ENCODE measurements at places on chromosomes 4 and X. TPM values are rescaled to one million over a fixed set of nuclear protein-coding genes. Genes with fewer than 3 reads are reported as not detected.

Gene TRO
- 13.5 TPM for total RNA-seq

Gene CPZ
- total RNA-seq: 10.0 TPM

Gene MOSPD2
- 14.6 TPM for total RNA-seq

Gene SRPK3
- total RNA-seq: 8.0 TPM

Gene MID1
- total RNA-seq: 19.3 TPM

Gene CTAG1A
- total RNA-seq: not detected

Gene GRIA3
- total RNA-seq: 12.4 TPM

Gene PSAPL1
- not detected for total RNA-seq

Gene RNF128
- total RNA-seq: not detected

Gene PABPC1L2A
- not detected for total RNA-seq

Gene MAGEE2
- total RNA-seq: 0.69 TPM

Gene GPRASP3
- total RNA-seq: 9.1 TPM

Gene GPM6B
- total RNA-seq: 19.6 TPM

All from aorta (tissue), 5 donors.